ENCODE measurements at places on chromosomes 12 and 14.

GRCh38 chr14:61148742-61149350 is 132.3 kb downstream of the TMEM30B start:
- H3K36me3 ChIP-seq: no peaks in the 10 kb centered on the region
- no peak for DNase-seq
- H3K4me1 ChIP-seq: peaks cover 6% of the 10 kb centered on the region
- no peak overlapping the region for H3K27ac ChIP-seq
- no peaks in the 10 kb centered on the region for H3K27me3 ChIP-seq
- H3K4me3 ChIP-seq: no peak overlapping the region

- H3K4me1 ChIP-seq: no peaks in the 10 kb centered on the region
- no peak for DNase-seq
- H3K36me3 ChIP-seq: peaks cover 4% of the 10 kb centered on the region
- H3K27me3 ChIP-seq: no peaks in the 10 kb centered on the region
These were observed 157.9 kb downstream of the PELI2 start for GRCh38 chr14:56276108-56276507.

GRCh38 chr14:77200406-77200985 is 18.9 kb downstream of the TMEM63C start:
- H3K4me1 ChIP-seq: peaks cover 15% of the 10 kb centered on the region
- H3K27ac ChIP-seq: no peak overlapping the region
- peaks cover 35% of the 10 kb centered on the region for H3K27me3 ChIP-seq
- no peak for DNase-seq
- H3K4me3 ChIP-seq: no peak overlapping the region
- no peaks in the 10 kb centered on the region for H3K36me3 ChIP-seq

DNA sequence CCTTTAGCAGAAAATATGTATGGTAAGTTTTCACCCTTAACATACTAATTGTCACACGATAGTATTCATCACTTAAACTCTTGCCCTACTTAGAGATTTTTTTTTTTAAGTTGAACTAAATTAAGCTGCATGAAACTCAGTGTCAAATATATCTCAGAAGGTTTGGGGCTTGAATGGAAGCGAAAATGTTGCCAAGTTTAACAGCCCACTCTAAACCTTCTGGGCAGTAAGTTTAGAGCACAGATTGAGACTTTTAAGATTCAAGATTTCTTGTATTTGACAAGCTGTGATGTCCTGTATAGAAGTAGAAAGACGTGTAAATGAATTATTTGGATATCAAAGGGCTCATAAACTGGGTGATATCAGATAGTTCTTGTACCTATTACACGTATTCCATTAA is 287.3 kb upstream of the FLRT2 start:
- H3K27ac ChIP-seq: no peak overlapping the region
- no peak overlapping the region for H3K4me3 ChIP-seq
- DNase-seq: no peak

GRCh38 chr14:89187501-89187900 is 229.5 kb downstream of the FOXN3 start:
- H3K27ac ChIP-seq: no peak overlapping the region
- no peaks in the 10 kb centered on the region for H3K36me3 ChIP-seq
- H3K4me3 ChIP-seq: no peak overlapping the region

GRCh38 chr14:25488961-25489360 is 439.0 kb upstream of the STXBP6 start:
- H3K36me3 ChIP-seq: no peaks in the 10 kb centered on the region
- no peak overlapping the region for H3K4me3 ChIP-seq
- no peak overlapping the region for H3K27ac ChIP-seq
- H3K4me1 ChIP-seq: no peaks in the 10 kb centered on the region
- no peak for DNase-seq

DNA sequence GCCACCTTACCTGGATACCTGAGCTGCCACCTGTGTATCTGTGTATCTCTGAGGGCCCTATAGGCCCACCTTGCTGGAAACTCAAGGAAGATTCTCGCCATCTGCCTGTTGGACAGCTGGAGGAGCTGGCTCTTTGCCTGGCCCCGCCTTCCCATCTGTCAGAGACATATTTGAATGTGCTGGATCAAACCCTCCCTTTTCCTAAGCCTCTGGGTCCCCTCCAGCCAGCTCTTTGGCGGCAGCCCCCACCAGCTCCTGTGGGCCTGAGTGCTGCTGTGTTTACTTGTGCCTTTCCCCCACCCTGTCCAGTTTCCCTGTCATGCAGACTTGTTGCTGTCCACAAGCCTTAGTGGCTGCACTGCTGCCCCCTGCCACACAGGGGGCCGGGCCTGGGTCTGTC is 55.9 kb upstream of the SRSF5 start:
- H3K36me3 ChIP-seq: peaks cover 17% of the 10 kb centered on the region
- H3K27me3 ChIP-seq: no peaks in the 10 kb centered on the region
- H3K4me3 ChIP-seq: no peak overlapping the region
- H3K4me1 ChIP-seq: peaks cover 40% of the 10 kb centered on the region
- peak overlapping the region; percentile 79 for H3K27ac ChIP-seq
- DNase-seq: no peak

- DNase-seq: no peak
- no peak overlapping the region for H3K4me3 ChIP-seq
- H3K27ac ChIP-seq: no peak overlapping the region
- H3K4me1 ChIP-seq: no peaks in the 10 kb centered on the region
- no peaks in the 10 kb centered on the region for H3K36me3 ChIP-seq
- no peaks in the 10 kb centered on the region for H3K27me3 ChIP-seq
These were observed 288.2 kb downstream of the CCDC59 start for GRCh38 chr12:82069931-82070514.

DNA sequence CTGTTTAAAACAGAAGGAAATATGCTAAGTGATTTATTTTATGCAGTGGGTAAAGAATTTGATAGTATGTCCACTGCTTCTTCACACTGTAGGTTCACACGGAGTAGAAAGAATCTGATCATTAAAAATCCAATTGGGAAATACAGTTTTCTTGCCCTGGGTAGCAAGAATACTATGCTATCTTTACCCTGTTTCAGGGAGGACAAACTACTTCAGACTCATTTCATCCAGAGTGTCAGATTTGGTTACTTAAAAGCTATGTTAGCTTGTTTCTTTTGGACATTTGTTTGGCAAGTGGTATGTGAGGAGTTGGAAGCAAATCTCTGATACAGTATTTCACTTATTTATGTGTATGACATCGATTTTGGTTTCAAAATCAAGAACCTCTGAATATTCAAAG is 4.3 kb downstream of the FRS2 start:
- H3K36me3 ChIP-seq: no peaks in the 10 kb centered on the region
- H3K4me1 ChIP-seq: peaks cover 54% of the 10 kb centered on the region

DNA sequence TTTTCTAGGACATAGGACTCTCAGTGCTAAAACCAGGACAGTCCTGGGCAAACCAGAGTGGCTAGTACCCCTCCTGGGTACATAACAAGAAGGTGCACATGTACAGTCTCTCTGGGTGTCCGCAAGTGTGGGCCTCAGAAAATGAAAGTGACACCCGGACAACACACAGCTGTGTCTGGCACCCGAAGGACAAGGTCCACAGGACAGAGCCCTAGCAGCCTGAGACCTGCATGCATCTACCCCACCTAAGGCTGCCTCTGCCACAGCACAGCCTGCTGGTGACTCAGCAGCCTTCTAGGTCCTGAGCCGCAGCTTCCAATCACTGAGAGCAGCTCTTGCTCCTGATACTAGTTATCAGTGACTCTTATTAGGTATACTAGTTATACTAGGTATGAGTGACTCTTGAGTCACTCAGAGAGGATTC is 784.1 kb upstream of the TBX3 start:
- H3K27ac ChIP-seq: no peak overlapping the region
- no peak for DNase-seq
- no peaks in the 10 kb centered on the region for H3K4me1 ChIP-seq
- no peak overlapping the region for H3K4me3 ChIP-seq
- H3K27me3 ChIP-seq: peaks cover 27% of the 10 kb centered on the region

DNA sequence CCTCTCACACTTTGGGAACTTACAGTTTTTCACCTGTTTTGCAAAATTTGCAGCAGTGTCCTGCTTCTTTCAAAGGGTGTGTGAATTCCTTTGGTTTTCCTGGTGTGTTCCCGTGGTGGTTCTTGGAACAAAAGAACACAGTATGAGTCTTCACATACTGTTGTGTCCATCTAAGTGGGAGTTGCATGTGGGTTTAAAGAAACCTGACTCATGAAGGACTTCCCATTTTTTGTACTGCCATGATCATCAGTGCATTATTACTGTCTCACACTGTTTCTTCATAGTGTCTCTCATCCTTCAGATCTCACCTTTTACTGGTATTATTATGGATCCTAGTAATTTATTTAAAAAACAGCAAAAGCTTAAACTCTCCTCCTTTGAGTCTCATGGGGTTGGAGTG is 3.8 kb upstream of the GZMH start:
- no peaks in the 10 kb centered on the region for H3K36me3 ChIP-seq
- DNase-seq: no peak
- no peaks in the 10 kb centered on the region for H3K4me1 ChIP-seq
- no peak overlapping the region for H3K27ac ChIP-seq
- no peaks in the 10 kb centered on the region for H3K27me3 ChIP-seq

GRCh38 chr14:68792979-68793733 is at the start of gene ZFP36L1:
Gene ZFP36L1, minus strand, starts transcription at chr14:68793067. Its CDS starts 129 bp downstream, at chr14:68792938.
- H3K27me3 ChIP-seq: no peaks in the 10 kb centered on the region
- peaks cover 41% of the 10 kb centered on the region for H3K36me3 ChIP-seq
- peaks cover 42% of the 10 kb centered on the region for H3K4me1 ChIP-seq
- peak; percentile 84 for DNase-seq
- H3K27ac ChIP-seq: peak within 1 kb of the TSS; percentile 100

GRCh38 chr14:64935508-64935907 is 7.0 kb downstream of the GPX2 start:
- peaks cover 23% of the 10 kb centered on the region for H3K36me3 ChIP-seq
- no peak overlapping the region for H3K4me3 ChIP-seq
- H3K27ac ChIP-seq: no peak overlapping the region
- DNase-seq: no peak
- peaks cover 3% of the 10 kb centered on the region for H3K27me3 ChIP-seq
- peaks cover 33% of the 10 kb centered on the region for H3K4me1 ChIP-seq

GRCh38 chr12:89247541-89247942 is 104.8 kb downstream of the DUSP6 start:
- DNase-seq: no peak
- H3K4me1 ChIP-seq: peaks cover 11% of the 10 kb centered on the region
- no peak overlapping the region for H3K4me3 ChIP-seq
- H3K27me3 ChIP-seq: no peaks in the 10 kb centered on the region
- no peaks in the 10 kb centered on the region for H3K36me3 ChIP-seq

- H3K4me3 ChIP-seq: no peak overlapping the region
- no peaks in the 10 kb centered on the region for H3K36me3 ChIP-seq
- H3K27me3 ChIP-seq: no peaks in the 10 kb centered on the region
- H3K4me1 ChIP-seq: peaks cover 14% of the 10 kb centered on the region
These were observed 42.4 kb downstream of the GLRX5 start for GRCh38 chr14:95577067-95577800.

- H3K36me3 ChIP-seq: no peaks in the 10 kb centered on the region
- H3K4me3 ChIP-seq: no peak overlapping the region
- DNase-seq: peak; percentile 42
- no peaks in the 10 kb centered on the region for H3K27me3 ChIP-seq
These were observed 4.8 kb upstream of the AMN start for GRCh38 chr14:102917469-102918211.

- peak overlapping the region; percentile 97 for H3K4me3 ChIP-seq
- peaks cover 8% of the 10 kb centered on the region for H3K36me3 ChIP-seq
- no peak for DNase-seq
- H3K27me3 ChIP-seq: no peaks in the 10 kb centered on the region
- H3K27ac ChIP-seq: no peak overlapping the region
- H3K4me1 ChIP-seq: peaks cover 23% of the 10 kb centered on the region
These were observed 1.4 kb downstream of the ACAD10 start for GRCh38 chr12:111687255-111687654.

GRCh38 chr12:93407054-93407962 is 29.6 kb downstream of the NUDT4 start:
- peaks cover 25% of the 10 kb centered on the region for H3K4me1 ChIP-seq
- H3K4me3 ChIP-seq: no peak overlapping the region
- H3K36me3 ChIP-seq: peaks cover 25% of the 10 kb centered on the region
- peak overlapping the region; percentile 61 for H3K27ac ChIP-seq
- no peak for DNase-seq

DNA sequence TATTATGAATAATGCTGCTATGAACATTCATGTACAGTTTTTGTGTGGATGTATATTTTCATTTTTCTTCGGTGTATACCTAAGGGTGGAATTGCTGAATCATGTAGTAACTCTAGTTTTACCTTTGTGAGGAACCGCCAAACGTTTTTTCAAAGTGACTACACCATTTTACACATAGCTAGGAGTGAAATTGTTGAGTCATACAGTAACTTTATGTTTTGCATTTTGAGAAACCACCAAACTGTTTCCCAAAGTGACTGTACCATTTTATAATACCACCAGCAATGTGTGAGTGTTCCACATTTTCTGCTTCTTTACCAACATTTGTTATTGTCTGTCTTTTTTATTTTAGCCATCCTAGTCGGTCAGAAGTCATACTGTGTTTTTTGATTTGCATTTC is 3.1 kb upstream of the TPH2 start:
- H3K27me3 ChIP-seq: no peaks in the 10 kb centered on the region
- H3K4me1 ChIP-seq: no peaks in the 10 kb centered on the region
- no peak for DNase-seq
- H3K4me3 ChIP-seq: no peak overlapping the region
- no peak overlapping the region for H3K27ac ChIP-seq

GRCh38 chr12:28489246-28489645 is 299.0 kb downstream of the CCDC91 start:
- DNase-seq: no peak
- no peaks in the 10 kb centered on the region for H3K27me3 ChIP-seq
- no peak overlapping the region for H3K27ac ChIP-seq

DNA sequence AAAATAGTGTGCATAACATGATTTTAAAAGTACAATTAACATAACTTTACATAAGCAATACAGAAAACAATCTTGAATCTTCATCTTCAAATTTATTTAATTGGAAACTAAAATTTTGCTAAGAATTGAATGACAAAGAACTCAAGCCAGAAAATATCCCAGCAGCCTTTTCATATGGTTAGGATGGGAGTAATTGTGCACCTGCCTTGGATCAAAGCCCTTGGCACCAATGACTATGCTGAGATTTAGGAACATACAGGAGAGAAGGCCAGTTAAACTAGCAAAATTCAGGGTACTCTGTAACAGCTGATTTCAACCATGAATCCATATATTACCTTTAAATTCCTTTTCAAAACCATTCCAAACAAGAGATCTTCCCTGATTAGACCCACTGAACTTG is 5.8 kb downstream of the KERA start:
- H3K27ac ChIP-seq: no peak overlapping the region
- no peaks in the 10 kb centered on the region for H3K27me3 ChIP-seq
- no peak overlapping the region for H3K4me3 ChIP-seq
- DNase-seq: no peak
- H3K36me3 ChIP-seq: no peaks in the 10 kb centered on the region

All from progenitor cell of endocrine pancreas (in vitro differentiated cells).